Fibroblast of the aortic adventitia (primary cell): ENCODE measurements at places on chromosomes 4 and X. TPM values are rescaled to one million over a fixed set of nuclear protein-coding genes. Genes with fewer than 3 reads are reported as not detected.

The NPY1R gene
- 0.09 and 1.1 TPM in 2 replicates for total RNA-seq

The DGKK gene
- total RNA-seq: not detected in 2 replicates

The LUZP4 gene
- not detected in 2 replicates for total RNA-seq

The ETDB gene
- total RNA-seq: not detected in 2 replicates

The SMIM10 gene
- total RNA-seq: 5.0 and 6.6 TPM in 2 replicates

The FGG gene
- total RNA-seq: not detected in 2 replicates

The LIMCH1 gene
- 0.82 and 8.7 TPM in 2 replicates for total RNA-seq

The HPSE gene
- 0.27 and 2.7 TPM in 2 replicates for total RNA-seq

The ZNF157 gene
- total RNA-seq: 1.3 TPM in 1 of 2 replicates, not detected in the other

The TMEM35A gene
- total RNA-seq: 2.5 and 14.4 TPM in 2 replicates
